ENCODE measurements at places on chromosomes 2 and 18.

GRCh38 chr18:34867520-34867919, 157.4 kb downstream of the DTNA start:
- no peak for DNase-seq

GRCh38 chr18:76956648-76957047, 134.3 kb downstream of the ZNF236 start:
- DNase-seq = no peak

- no peak for DNase-seq
Observed at GRCh38 chr2:42854207-42854818, 61.9 kb upstream of the HAAO start.

- DNase-seq = no peak
Observed at GRCh38 chr2:82825410-82826090, 1633.5 kb downstream of the SUCLG1 start.

DNA sequence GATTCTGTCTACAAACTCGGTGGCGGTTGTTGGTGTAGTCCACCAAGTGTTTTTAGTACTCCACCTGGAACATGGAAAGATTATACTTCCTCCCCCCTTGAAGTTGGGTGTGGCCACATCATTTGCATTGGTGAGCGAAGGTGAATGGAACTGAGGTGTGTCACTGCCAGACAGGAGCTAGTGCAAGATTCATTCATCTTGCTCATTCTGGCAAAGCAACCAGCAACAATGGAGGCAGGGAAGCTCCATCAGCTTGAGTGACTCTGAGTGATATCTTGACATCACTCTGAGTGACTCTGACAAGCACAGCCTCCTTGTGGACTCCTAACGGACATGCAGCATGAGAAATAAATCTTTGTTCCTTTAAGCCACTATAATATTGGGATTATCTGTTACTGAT, 54.7 kb upstream of the SLC1A4 start:
- DNase-seq = no peak
